B cell (primary cell): ENCODE measurements at places on chromosomes 2 and 18. TPM values are rescaled to one million over a fixed set of nuclear protein-coding genes. Genes with fewer than 3 reads are reported as not detected.
A peak's percentile ranks its signal among the peaks of the same experiment; 100 is the strongest.

SERPINB3 gene
- polyA plus RNA-seq = not detected in 2 replicates

- no peak for DNase-seq
Observed at GRCh38 chr18:22546905-22547570, 129.3 kb upstream of the CTAGE1 start.

- DNase-seq = peak; percentile 37
Observed at GRCh38 chr2:86809481-86810121, 18.9 kb upstream of the CD8A start.

ING5 gene
- polyA plus RNA-seq = 70.7 and 75.9 TPM in 2 replicates

- DNase-seq = no peak
Observed at GRCh38 chr18:23752796-23753195, 63.5 kb downstream of the LAMA3 start.

NT5C1B gene
- not detected in 2 replicates for polyA plus RNA-seq

CXCR2 gene
- polyA plus RNA-seq = 0.03 and 0.06 TPM in 2 replicates

DNA sequence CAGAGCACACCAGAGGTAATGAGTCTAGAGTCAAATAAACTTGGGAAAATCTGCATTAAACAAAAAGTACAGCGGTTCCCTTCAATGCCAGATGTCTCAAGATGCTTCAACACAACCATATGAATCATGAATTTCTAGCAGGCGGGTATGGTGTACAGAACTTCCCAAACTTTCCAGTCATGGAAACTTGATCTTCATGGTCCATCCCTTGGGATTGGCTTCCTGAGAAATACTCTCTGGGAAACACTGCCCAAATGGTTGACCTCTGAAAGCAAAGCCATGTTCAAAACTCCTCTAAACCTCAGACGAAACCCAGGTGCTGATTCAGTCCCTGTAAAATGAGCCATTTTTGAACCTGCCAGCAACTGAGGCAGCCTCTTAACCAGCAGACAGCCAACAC lies 16.4 kb upstream of the TMEM247 start:
- no peak for DNase-seq

GRCh38 chr2:172241222-172241621 lies 138.5 kb upstream of the DLX2 start:
- DNase-seq = no peak

DNA sequence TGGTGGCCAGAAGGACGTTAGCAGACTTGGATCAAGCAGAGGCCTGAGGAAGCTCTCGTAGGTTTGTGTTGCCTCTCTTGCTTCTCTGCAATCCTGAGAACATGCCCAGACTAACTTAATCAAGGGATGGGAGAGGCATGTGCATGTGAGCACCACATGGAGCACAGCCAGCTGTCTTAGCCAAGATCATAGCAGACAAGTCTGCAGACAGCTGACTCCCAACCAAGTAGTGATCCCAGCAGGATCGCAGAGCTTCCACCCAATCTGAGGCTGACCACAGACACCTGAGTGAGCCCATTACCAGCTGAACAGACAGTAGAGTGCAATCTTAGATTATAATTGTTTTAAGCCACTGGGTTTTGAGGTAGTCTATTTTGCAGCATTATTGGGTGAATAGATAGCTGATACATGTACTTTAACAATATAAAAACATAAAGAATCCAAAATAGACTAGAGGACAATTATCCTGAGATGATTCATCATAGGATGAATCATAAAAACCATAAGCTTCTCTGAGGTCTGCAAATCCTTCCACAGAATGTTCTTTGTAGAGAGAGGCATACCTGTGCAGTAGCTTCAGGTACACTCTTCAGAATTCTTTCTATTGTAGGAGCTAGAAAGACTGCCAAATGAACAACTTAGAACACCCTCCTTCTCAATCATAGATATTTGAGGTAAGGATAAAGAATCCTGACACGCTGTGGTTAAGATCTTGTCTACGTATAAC lies 25.2 kb upstream of the FAM110C start:
- no peak for DNase-seq

DNA sequence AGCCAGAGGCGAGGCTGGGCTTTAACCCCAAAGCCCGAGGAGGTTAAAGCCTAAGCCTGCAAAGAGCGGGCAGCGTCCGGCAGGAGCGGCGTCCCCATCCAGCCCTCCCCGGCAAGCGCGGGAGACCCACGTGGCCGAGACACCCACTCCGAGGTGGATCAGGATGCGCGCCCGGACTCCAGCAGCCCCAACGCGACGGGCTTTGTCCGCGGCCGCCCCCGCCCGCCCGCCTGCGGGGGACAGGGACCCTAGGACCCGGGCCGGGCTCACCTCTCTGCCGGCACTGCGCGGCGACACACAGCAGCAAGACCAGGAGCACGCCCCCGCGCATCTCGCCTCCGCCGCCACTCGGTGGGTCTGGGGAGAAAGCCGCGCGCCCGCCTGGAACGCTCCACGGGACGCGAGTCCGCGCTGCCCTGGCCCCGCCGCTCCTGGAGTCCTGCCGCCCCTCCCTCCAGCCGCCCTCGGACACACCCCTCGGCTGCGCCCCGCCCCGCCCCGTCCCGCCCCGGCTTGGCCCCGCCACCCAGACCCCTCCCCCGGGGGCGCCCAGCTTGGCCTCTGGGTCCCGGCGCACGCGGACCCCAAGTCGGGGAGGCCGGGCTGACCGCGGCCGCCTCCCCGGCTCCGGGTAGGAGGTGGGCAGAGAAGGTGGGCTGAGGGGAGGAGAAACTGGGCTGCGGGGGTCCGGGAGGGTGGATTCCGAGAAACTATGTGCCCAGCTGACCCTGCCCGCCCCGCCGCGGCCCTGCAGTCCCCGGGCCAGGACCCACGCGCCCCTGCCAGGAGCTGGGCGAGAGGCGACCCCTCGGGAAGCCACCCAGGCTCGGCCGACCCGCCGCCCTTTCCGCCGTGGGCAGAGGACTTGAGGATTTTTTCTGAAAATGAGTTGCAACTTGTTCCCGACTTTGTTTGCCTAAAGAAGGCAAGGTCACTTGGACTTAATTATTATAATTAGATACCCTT lies at the start of gene LAMA1:
Gene LAMA1, minus strand, starts transcription at position 408 of the 966 bp plus-strand sequence. Its CDS starts 77 bp downstream, at position 331.
- DNase-seq = no peak

DNA sequence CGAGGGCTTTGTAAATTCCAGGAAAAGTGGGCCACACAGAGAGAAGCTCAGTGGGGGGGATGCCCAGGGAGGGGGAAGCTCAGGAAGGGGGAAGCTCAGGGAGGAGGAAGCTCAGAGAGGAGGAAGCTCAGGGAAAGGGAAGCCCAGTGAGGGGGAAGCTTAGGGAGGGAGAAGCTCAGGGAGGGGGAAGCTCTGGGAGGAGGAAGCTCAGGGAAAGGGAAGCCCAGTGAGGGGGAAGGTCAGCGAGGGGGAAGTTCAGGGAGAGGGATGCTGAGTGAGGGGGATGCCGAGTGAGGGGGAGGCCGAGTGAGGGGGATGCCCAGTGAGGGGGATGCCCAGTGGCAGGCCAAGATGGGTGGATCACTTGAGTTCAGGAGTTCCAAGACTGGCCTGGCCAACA lies 821 bp upstream of the CHRNG start:
- DNase-seq = no peak

GRCh38 chr2:149832324-149832723 lies 244.7 kb upstream of the MMADHC start:
- DNase-seq = no peak

DNA sequence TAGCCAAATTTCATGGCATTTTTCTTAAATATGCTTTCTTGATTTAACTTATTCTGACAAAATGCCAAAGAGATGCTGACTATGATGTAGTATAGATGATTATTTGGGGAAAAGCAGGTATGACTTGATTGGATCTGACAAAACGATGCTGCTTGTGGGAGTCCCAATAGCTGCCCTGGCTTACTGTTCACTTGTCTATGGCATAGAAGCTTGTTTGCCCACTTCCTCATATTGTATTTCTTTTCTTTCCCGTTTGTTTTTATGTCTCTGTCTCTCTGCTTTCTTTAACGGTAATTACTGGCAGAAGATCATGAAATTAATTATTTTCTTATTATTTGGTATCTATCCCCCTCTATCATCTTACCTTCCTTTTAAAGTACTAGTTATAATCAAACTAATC lies 43.0 kb downstream of the EPC2 start:
- DNase-seq = no peak

DNA sequence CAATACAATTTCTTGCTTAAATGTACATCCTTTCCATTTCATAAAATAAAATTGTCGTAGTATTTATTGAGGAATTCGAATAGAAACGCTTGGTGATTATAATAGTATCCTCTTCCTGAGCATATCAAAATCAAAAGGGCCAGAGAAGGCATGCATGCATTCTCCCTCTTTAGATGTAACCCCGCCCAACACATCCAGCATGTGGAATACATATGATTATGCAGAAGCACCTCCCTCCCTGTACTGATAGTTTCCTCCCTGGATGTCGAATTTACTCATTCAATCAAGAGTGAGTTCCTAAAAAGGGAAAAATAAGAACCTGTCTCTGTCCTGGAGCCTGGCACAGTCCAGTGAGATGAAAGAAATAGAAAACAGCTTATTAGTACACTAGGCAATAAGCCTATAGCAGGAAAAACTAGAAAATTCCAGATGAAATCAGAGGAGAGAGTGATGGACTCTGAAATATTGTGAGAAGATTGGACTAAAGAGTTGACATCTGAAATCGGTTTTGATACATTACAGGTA lies 262.9 kb downstream of the RDH14 start:
- no peak for DNase-seq

- DNase-seq = no peak
Observed at GRCh38 chr18:63980896-63981460, 11.1 kb downstream of the SERPINB8 start.

GRCh38 chr18:9905401-9905922 lies 8.4 kb upstream of the VAPA start:
- DNase-seq = no peak

ERICH2 gene
- not detected in 2 replicates for polyA plus RNA-seq

- no peak for DNase-seq
Observed at GRCh38 chr18:26421503-26421902, 126.8 kb downstream of the KCTD1 start.

INHA gene
- polyA plus RNA-seq = not detected in 2 replicates

DNA sequence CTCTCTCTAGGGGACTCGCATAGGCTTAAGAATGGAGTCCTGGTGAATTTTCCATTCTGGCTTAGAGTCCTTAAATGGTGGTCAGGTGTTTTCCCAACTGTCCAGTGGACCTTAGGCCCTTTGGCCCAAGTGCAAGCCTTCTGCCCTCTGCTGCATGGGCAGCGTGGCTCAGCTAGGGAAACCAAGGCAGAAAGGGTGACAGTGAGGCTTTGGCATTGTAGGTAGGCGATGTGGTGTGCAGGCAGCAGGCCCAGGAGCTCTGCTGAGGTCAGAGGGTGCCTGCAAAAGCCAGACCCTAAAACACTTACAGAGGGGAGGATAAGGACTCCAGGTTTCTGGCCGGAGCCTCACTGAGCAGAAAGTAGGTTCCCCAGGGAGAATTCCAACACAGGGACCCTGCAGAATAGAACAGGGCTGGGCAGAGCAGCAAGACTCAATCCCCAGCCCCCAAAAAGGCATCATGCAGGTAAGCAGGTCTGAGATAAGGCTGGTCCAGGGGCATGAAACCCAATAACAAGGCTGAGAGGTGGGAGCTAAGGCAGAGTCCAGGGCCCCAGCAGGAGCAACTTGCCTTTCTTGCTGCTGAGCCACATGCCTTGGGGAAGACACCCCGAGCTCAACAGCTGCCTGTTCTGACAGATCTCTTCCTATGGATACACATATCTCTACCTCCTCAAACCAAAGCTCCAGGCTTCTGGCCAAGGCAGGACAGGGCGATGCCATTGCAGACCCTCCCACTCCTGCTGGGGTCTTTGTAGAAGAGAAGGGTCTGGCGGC lies 199.7 kb downstream of the TNS1 start:
- DNase-seq = no peak

EFEMP1 gene
- not detected in 2 replicates for polyA plus RNA-seq

DNA sequence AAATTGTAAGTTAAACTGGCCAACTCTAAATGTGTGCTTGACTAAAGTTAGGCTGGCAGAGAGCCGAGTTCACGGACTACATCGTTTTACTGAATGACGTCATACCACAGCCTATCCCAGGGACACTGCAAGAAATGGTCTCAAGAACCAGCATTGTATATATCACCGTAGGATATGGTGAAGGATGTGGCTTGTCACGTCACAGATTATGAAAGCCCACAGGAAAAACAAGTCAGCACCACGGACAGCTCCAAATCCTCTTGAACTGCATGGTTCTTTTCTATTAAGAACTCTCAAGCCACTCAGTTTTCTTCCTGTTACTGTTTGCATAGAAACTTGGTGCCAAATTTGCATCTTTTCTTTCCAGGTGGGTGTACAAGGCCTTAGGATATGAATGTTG lies 85.1 kb upstream of the ACAA2 start:
- peak; percentile 31 for DNase-seq

DSG4 gene
- not detected in 2 replicates for polyA plus RNA-seq

TEX44 gene
- not detected in 2 replicates for polyA plus RNA-seq

DNA sequence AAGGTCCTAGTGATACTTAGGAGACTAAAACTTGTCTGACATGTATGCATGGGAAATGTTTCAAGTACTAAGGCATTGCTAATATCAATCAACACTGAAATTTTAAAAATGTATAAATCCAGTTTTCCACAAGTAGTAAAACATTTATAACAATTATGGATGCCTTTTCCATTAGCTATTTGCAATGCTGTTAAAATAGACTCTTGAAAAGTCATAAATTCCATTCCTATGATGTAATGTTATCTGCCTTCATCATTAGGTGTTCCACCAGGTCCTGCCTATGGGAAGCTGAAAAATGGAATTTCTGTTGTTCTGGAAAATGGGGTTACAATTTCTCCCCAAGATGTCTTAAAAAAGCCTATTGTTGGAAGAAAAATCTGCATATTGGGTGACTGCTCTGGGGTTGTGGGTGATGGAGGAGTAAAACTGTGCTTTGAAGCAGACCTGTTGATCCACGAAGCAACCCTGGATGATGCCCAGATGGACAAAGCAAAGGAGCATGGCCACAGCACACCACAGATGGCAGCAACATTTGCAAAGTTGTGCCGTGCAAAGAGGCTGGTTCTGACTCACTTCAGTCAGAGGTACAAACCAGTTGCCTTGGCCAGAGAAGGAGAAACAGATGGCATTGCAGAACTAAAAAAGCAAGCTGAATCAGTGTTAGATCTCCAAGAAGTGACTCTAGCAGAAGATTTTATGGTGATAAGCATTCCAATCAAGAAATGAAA lies 18.7 kb downstream of the ELAC1 start:
- DNase-seq = no peak

- no peak for DNase-seq
Observed at GRCh38 chr2:172749388-172749787, 13.7 kb downstream of the RAPGEF4 start.

GRCh38 chr2:219453671-219454590 lies 19.3 kb downstream of the SPEG start:
- DNase-seq = no peak

GRCh38 chr2:239339726-239340601 lies 60.9 kb downstream of the HDAC4 start:
- peak; percentile 42 for DNase-seq
